Skeletal muscle cell (primary cell): ENCODE measurements at places on chromosomes 12 and 14.

DNA sequence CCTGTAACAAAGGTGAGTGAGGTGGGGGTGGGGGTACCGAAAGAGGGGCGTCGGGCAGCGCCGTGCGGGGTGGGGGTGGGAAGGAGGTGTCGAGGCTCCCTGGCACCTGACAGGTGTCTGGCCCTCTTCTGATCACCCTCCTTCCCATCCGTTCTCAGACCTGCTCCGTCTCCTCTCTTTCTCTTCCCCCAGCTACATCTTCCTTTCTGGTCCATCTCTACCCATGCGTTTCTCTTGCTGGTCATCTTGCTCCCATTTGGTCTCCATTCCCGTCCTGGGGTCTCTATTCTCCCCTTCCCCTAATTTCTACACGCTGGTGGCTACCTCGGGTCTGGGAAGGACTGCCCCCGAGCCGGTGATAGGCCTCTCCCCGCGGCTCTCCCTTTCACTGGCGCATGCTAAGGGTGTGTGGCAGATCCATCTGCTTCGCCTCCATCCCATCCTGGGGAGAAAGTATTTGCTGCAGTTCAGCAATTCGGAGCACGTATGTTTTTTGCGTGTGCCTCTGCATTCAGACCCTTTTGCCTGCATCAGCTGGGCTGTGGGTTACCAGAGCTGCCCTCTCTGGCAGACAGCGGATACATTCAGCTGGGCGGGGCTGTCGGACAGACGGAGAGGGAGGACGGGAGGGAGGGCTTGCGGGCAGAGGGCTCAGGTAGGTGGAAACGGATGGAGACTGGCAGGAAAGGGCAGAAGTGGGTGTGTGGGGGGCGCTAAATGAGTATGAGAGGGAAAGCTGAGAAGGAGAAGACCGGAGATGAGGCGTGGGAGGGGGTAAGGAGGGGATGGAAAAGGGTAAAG, 730 bp downstream of the CLSTN3 start:
- DNase-seq = no peak

- no peak for DNase-seq
Observed at GRCh38 chr12:124130691-124131591, 157.9 kb downstream of the ZNF664 start.

GRCh38 chr14:63781686-63782085, 53.8 kb upstream of the SGPP1 start:
- DNase-seq = no peak

DNA sequence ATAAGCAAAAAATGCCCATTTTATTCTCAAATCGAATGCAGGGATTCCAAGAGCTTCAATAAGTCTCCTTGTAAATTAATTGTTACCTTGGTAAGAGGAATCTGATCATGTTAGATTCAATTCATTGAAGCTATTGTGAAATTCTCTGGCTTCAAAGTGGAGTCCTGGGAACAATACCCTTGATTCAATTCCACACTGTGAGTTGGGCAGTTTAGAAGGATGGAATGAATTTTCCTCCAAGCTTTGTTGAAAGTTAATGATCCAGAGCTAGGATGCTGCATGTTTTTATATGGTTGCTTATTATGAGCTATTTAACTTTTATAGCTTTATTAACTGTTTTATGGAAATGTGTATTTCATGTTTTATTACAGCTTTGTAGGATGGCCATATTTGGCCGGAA, 89.9 kb upstream of the IGF1 start:
- no peak for DNase-seq
